NCI-H2029 treated with DMSO at 0.1 percent for 48 hours (cell line): ENCODE measurements at places on chromosomes 1 and 21.

DNA sequence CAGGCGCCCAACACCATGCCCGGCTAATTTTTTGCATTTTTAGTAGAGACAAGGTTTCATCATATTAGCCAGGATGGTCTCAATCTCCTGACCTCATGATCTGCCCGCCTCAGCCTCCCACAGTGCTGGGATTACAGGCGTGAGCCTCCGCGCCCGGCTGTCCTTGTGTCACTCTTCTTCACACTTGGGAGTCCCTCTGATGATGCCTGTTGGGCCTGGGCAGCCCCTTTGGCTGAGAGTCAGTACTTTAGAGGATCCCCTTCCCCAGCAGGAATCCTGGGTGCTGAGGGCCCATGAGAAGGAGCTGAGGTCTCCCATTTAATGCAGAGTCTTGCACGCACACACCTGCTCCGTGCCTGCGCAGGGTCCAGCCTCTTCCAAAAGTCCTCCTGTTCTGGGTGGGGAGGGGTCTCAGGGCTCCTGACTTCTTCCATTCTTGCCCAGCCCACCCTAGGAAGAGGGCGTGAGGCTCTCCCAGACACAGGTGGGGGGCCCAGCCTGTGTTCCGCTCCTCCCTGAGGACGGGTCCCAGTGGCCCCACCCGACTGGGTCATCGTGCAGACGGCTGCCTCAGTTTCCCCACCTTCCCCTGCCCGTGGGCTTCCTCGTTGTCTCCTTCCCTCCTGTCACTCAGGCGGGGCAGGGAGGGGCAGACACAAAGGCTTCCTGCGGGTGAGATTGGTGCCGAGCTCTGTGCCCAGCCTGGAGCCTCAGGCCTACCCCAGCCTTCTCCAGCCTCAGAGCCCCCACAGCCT lies 3.9 kb downstream of the TTLL10 start:
- no peak for DNase-seq

GRCh38 chr1:48205522-48205921 lies 17.0 kb upstream of the SLC5A9 start:
- no peak for DNase-seq

DNA sequence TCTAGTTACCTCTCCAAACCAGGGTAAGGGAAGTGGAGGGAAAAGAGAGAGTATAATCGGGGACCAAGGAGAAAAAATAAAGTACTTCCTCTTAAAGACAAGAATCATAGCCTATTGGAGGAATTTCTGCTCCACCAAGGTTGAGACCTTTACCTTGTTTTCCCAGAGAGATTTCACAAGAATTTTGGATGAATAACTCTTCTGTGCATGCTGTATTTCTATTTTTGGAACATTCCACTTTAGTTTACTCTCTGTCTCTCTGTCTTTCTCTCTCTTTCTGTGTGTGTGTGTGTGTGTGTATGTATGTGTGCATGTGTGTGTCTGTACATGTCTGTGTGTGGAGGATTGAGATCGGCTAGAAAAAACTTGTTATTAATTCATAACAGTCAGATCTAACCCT lies 318.4 kb upstream of the RGS18 start:
- no peak for DNase-seq

GRCh38 chr1:103561643-103562395 lies 9.6 kb upstream of the AMY2B start:
- DNase-seq = no peak

DNA sequence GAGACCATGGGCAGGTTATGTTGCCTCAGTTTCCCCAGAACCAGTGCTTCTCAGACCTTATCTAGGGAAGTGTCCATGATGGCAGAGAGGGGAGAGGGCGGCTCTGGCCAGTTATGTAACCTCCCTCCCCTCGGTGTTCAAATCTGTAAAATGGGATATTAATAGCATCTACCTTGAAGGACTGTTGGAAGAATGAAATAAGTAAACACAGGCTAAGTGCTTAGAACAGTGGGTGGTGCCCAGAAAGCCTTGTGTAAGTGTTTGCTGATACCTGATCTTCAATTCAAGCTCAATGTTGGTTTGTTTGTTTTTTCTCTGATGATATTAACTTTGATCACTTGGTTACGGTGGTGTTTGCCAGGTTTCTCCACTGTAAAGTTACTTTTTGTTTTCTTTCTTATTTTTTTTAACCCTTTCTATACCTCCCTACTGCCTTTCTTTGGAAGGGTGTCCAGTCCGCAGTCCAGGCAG lies 34.9 kb downstream of the EPHA2 start:
- DNase-seq = peak; percentile 90
